Daoy (cell line): ENCODE measurements at places on chromosomes 11 and 22. TPM values are rescaled to one million over a fixed set of nuclear protein-coding genes. Genes with fewer than 3 reads are reported as not detected.

APOBEC3B gene
- total RNA-seq: 4.5 and 5.1 TPM in 2 replicates

MS4A6E gene
- not detected in 2 replicates for total RNA-seq

ZNF214 gene
- 1.8 and 4.6 TPM in 2 replicates for total RNA-seq

MSANTD4 gene
- total RNA-seq: 10.6 and 15.2 TPM in 2 replicates

SHISAL1 gene
- total RNA-seq: 6.8 and 8.7 TPM in 2 replicates
